Activated B cell treated with CpG ODN at 0.5 μM for 24 hours (primary cell): ENCODE measurements at places on chromosomes 13 and 19.

DNA sequence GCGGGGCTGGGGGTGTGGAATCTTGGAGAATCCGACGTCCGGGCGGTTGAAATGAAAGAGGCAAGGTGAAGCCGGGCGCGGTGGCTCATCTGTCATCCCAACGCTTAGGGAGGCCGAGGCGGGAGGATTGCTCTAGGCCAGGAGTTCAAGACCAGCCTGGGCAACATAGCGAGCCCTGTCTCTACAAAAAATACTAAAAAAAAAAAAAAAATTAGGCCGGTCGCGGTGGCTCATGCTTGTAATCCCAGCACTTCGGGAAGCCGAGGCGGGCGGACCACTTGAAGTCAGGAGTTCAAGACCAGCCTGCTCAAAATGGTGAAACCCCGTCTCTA is 225 bp upstream of the GARIN5A start:
- DNase-seq = no peak

DNA sequence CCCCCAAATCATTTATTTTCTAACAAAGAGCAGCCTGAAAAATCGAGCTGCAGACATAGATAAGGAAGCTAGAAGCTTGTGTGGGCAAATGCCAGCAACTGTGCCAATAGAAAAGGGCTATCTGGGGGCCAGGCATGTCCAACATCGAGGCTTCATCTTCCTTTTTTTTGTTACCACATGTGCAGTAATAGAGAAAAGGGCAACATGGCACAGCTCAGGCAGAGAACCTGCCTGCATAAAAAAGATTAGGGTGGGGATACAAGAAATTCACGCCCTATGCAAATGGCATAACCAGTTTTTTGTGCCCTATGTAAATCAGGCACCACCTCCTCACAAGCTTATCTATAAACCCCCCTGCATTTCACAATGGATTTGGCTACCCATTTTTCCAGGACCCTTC is 60.4 kb upstream of the ABCC4 start:
- no peak for DNase-seq

GRCh38 chr13:113468472-113469201 is 15.3 kb upstream of the ADPRHL1 start:
- DNase-seq = no peak

DNA sequence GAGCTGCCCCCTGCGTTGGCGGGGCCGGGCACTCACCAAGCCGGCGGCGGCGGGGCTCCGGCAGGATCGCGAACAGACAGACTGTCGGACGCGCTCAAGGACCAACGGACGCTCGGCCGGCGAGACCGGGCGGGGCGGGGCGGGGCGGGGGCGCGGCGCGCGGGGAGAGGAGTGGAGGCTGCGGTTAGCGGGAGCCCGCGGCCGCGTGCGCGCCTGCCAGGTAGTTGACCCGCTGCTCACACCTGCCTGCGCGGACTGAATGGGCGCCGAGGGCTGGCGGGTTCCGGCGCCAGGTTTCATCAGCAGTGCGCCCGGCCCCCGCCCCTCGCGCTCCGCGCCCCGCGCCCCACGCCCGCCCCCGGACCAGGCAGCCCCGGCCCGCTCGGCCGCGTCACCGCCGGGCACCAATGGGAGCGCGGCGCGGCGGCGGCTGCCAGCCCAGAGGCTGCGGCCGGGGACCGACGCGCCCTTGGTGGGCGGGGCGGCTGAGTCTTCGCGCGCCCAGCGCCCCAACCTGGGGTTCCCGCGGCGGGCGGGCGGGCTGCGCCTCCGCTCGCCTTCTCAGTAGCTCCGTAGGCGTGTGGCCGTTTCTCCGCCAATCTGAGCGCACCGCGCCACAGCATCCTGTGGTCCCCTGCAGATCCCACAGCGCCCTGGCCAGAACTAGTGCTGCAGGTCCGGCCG is at the start of gene SLC7A1:
SLC7A1 (minus strand) TSS at position 309 of the 684 bp plus-strand sequence. CDS start 59,500 bp downstream, outside the sequence.
- peak; percentile 82 for DNase-seq

GRCh38 chr13:111047326-111047725 is 67.8 kb upstream of the ARHGEF7 start:
- no peak for DNase-seq

GRCh38 chr13:79447141-79447540 is 33.8 kb upstream of the NDFIP2 start:
- no peak for DNase-seq

DNA sequence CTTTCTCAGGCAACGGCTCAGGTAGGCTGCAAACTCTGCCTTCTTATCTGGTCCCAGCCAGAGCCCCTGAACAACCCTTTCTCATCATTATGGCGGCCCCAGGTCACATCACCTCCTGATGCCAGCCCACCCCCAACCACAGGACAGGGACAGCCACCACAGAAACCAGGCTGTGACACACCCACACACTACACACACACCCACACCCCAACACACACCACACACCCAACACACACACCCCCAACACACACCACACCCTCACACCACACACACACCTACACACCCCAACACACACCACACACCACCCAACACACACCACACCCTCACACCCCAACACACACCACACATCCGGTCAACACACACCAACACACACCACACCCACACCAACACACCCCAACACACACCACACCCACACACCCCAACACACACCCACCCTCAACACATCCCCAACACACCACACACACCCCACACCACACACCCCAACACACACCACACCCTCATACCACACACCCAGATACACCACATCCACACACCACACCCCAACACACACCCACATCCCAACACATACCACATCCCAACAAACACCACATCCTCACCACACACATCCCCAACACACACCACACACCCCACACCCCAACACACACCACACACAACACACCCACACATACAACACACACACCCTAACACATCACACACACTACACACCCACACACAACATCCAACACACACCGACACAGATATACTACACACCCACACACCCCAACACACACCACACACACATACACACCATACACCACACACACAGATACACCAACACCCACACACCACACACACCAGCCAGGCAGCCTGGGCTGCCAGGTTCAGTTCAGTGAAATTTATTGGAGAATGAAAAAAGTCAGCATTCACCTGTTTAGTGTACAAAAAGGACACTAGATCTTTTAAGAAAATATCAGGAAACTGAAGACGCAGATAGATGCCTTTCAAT is 4.2 kb upstream of the ISYNA1 start:
- DNase-seq = no peak

DNA sequence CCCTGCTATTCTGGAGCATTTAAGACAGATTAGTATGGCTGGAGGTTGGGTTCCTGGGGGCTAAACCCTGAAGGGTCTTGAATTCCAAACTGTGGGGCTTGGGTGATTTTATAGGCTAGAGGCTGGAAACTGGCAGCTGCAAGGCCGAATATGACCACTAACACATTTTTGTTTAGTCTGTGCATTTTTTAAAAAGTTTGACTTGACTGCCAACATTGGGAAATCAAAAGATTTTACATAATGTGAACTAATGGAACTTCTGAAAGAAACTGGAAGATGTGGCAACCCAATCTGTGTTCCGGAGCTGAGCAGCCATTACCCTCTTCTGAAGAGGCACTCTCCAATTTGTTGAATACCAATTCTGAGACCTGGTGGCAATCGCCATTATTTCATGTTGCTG is 5.1 kb downstream of the ZNF784 start:
- DNase-seq = no peak

DNA sequence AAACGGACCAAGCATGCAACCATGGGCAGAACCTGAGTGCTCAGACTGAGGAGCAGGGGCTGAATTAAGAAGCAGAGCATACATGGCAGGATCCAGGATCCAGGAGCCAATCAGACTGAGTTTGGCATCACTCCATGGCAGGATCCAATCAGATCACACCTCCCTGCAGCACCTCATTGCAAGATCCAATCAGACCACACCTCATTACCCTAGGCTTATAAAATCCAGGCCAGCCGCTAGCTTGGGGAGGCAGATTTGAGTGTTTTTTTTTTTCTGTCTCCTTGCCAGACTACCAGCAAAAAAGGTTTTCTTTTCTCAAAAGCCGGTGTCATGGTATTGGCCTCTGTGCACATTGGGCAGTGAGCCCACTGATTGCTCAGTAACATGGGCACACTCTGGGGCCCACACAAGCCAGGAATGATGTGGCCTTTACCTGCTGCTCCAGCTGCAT is 127.9 kb upstream of the GJB6 start:
- DNase-seq = no peak

GRCh38 chr13:30963791-30964190 is 31.3 kb downstream of the TEX26 start:
- DNase-seq = no peak

DNA sequence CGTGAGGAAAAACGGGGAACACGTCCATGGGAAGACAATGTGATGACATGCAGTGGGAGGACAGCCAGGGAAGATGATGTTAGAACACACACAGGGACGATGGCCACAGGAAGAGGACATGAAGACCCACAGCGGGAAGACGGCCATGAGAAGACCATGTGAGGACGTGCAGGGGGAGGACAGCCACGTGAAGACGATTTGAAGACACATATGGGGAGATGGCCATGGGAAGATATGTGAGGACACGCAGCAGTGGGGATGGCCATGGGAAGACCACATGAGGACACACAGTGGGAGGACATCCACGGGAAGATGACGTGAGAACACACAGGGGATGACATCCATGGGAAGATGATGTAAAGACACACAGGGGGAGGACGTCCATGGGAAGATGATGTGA is 83.8 kb downstream of the UQCRFS1 start:
- no peak for DNase-seq

GRCh38 chr19:44765033-44765948 is 12.4 kb upstream of the CBLC start:
- DNase-seq = no peak

DNA sequence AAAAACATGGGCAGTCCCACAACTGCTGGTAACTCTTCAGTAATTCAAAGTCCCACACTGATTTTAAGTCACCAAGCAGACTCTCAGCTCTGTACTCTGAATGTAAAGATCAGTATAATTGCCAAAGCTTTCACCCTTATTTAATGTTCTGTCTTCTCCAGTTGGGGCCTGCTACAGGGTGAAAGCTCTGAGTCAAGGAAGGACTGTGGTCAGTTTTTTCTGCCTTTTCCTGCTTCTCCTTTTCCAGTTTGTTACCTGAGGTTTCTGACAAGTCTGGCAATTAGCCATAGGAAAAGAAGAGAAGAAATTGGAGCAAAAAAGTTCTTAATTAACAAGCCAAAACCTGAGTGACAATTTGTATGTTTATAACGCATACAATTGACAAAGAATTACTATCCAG is 279.3 kb downstream of the RBM26 start:
- no peak for DNase-seq

DNA sequence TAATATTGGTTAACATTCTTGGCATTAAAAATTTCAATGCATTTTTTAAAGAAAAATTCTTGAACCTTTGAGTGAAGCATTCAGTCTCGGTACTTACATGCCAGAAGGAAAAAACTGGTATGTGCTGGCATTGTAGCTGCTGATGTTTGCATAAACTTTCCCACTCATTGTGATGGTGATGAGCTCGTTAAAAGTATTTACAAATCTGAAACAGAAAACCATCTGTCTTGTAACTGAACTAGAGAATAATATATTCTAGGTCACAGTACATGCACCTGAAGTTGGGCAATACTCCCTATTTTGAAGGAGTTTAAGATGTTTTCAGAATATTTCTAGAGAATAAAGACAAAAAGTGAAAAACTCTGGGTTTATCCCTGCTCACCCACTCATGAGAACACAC is 64.1 kb downstream of the SLC15A1 start:
- DNase-seq = no peak

DNA sequence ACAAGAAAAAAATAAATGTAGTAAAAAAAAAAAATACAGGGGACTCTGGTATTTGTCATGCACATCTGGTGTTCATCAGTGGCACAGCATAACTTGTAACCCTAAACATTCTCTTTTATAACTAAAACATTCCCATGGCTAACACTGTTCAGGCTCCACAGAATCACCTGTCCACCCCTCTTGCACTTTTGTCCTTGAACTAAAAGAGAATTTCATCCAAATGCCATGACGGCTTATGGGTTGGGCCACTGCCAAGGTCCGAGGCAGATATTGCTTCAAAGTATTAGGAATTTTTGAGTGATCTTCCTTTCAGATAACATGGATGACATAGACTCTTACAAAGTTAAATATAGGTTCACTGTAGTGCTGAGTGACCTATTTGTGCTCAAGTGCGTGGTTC is 25.7 kb upstream of the SERP2 start:
- no peak for DNase-seq

- DNase-seq = no peak
Measured at GRCh38 chr13:110938662-110939421, 24.0 kb upstream of the ANKRD10 start.

GRCh38 chr13:51437550-51438127 is 15.2 kb downstream of the INTS6 start:
- no peak for DNase-seq

DNA sequence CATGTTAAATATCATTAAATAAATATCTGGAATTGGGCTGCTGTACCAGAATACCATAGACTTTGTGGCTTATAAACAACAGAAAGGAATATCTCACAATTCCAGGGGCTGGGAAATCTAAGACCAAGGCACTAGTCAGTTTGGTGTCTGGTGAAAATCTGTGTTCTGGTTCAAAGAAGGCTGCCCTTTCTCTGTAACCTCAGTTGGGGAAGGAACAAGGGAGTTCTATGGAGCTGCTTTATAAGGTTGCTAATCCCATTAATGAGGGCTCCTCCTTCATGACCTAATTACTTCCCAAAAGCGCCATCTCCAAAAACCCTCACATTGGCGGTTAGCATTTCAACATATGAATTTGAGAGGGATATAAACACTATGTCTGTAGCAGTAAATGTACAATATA is 480.9 kb downstream of the GPC5 start:
- DNase-seq = no peak

- no peak for DNase-seq
Measured at GRCh38 chr13:107678075-107678689, 537.2 kb downstream of the LIG4 start.
